ENCODE measurements at places on chromosomes 7 and 10. TPM values are rescaled to one million over a fixed set of nuclear protein-coding genes. Genes with fewer than 3 reads are reported as not detected.

- DNase-seq = no peak
- no peaks in the 10 kb centered on the region for H3K36me3 ChIP-seq
- H3K27ac ChIP-seq = no peak overlapping the region
- H3K4me3 ChIP-seq = no peak overlapping the region
Measured at GRCh38 chr10:51747216-51747615, 47.8 kb upstream of the CSTF2T start.

Gene NPTX2
- total RNA-seq = 11.1 TPM

- no peak overlapping the region for H3K27ac ChIP-seq
- H3K4me1 ChIP-seq = no peaks in the 10 kb centered on the region
- H3K4me3 ChIP-seq = no peak overlapping the region
- H3K27me3 ChIP-seq = no peaks in the 10 kb centered on the region
- DNase-seq = no peak
Measured at GRCh38 chr10:70693619-70694335, 21.5 kb downstream of the ADAMTS14 start.

Gene POLR2J3
- total RNA-seq = 33.8 TPM

GRCh38 chr7:103718482-103719061 is 270.9 kb downstream of the RELN start:
- H3K36me3 ChIP-seq = no peaks in the 10 kb centered on the region
- no peak overlapping the region for H3K4me3 ChIP-seq
- no peak overlapping the region for H3K27ac ChIP-seq
- no peaks in the 10 kb centered on the region for H3K4me1 ChIP-seq
- H3K27me3 ChIP-seq = no peaks in the 10 kb centered on the region
- DNase-seq = no peak

Gene PRKG1
- total RNA-seq = 89.2 TPM

DNA sequence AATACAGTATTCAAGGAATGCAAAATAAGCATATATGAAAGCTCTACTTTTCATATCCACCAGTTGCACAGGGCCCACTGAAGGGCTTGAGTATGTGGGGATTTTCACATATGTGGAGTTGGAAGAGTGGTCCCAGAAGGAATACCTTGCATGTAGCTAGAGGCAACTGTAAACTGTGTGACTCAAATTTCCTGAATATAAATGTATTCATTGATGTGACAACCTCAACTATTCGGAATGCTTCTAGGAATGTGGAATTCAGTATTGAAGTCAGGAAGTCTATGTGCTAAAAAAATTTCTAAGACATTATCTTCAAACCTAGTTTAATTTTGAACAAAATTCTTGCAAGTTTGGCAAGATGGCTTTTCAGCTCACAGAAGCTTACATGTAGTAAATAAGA is 695.5 kb upstream of the SEMA3D start:
- H3K27ac ChIP-seq = no peak overlapping the region
- H3K4me1 ChIP-seq = no peaks in the 10 kb centered on the region
- no peak for DNase-seq
- H3K4me3 ChIP-seq = no peak overlapping the region

- H3K27ac ChIP-seq = no peak overlapping the region
- no peak for DNase-seq
- no peaks in the 10 kb centered on the region for H3K36me3 ChIP-seq
- no peak overlapping the region for H3K4me3 ChIP-seq
Measured at GRCh38 chr7:19239951-19240350, 94.7 kb upstream of the FERD3L start.

DNA sequence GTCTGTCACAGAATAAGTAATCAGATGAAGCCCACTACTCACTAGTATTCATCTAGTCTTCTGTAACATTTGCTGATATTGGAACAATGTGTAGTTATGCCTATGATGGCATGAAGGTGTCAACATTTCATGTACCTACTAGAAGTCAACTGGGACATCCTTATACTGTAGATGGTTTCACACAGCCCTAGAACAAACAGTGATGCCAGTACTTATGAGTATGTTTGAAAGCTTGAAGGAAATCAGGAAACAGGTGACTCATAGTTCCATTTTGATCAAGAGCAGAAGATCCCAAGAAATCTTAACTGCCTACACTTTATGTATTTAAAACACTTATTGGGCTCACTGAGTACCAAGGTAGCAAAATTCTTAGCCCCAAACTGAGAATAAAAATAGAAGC is 1519.6 kb downstream of the REEP3 start:
- no peak for DNase-seq
- no peaks in the 10 kb centered on the region for H3K27me3 ChIP-seq
- no peak overlapping the region for H3K4me3 ChIP-seq

GRCh38 chr7:36906956-36907635 is 182.8 kb upstream of the AOAH start:
- H3K4me3 ChIP-seq = no peak overlapping the region
- DNase-seq = no peak
- peaks cover 18% of the 10 kb centered on the region for H3K4me1 ChIP-seq

GRCh38 chr7:30633223-30633622 is 38.5 kb downstream of the GARS1 start:
- no peaks in the 10 kb centered on the region for H3K4me1 ChIP-seq
- peaks cover 80% of the 10 kb centered on the region for H3K36me3 ChIP-seq
- no peak overlapping the region for H3K4me3 ChIP-seq

Gene SLC29A4
- total RNA-seq = 2.4 TPM

GRCh38 chr10:113267619-113268562 is 285.0 kb upstream of the HABP2 start:
- no peaks in the 10 kb centered on the region for H3K36me3 ChIP-seq
- H3K4me1 ChIP-seq = peaks cover 11% of the 10 kb centered on the region
- H3K27ac ChIP-seq = no peak overlapping the region
- DNase-seq = no peak
- H3K4me3 ChIP-seq = no peak overlapping the region
- H3K27me3 ChIP-seq = no peaks in the 10 kb centered on the region

Data from stomach (tissue), 19 donors.